Fibroblast of lung (primary cell): ENCODE measurements at places on chromosomes 5 and 9. TPM values are rescaled to one million over a fixed set of nuclear protein-coding genes. Genes with fewer than 3 reads are reported as not detected.

The SLC9A3 gene
- 0.78 and 0.84 TPM in 2 replicates for polyA plus RNA-seq

The SLC6A18 gene
- polyA plus RNA-seq: not detected in 2 replicates

The LCN12 gene
- polyA plus RNA-seq: 0.02 TPM in 1 of 2 replicates, not detected in the other

The ADAMTS16 gene
- polyA plus RNA-seq: 0.06 and 0.40 TPM in 2 replicates

The PCDHGC5 gene
- polyA plus RNA-seq: 0.97 and 1.1 TPM in 2 replicates

The CIZ1 gene
- polyA plus RNA-seq: 26.1 and 48.4 TPM in 2 replicates

The NTNG2 gene
- 0.26 and 1.3 TPM in 2 replicates for polyA plus RNA-seq

The CKMT2 gene
- 1.9 and 2.3 TPM in 2 replicates for polyA plus RNA-seq

The DMRTA1 gene
- 0.05 and 0.06 TPM in 2 replicates for polyA plus RNA-seq

The UNC5A gene
- 0.01 TPM in 1 of 2 replicates, not detected in the other for polyA plus RNA-seq

The C9orf50 gene
- polyA plus RNA-seq: 0.14 and 0.16 TPM in 2 replicates

The REEP2 gene
- polyA plus RNA-seq: 6.1 and 17.7 TPM in 2 replicates

The AHRR gene
- 11.3 and 16.0 TPM in 2 replicates for polyA plus RNA-seq

The ZNF483 gene
- 0.53 and 0.70 TPM in 2 replicates for polyA plus RNA-seq

The SCGB3A2 gene
- not detected in 2 replicates for polyA plus RNA-seq

The FANCG gene
- polyA plus RNA-seq: 6.6 and 19.4 TPM in 2 replicates

The CDO1 gene
- polyA plus RNA-seq: 0.85 and 2.2 TPM in 2 replicates

The PHF24 gene
- polyA plus RNA-seq: not detected in 2 replicates

The FBP2 gene
- not detected in 2 replicates for polyA plus RNA-seq

The PCDHA13 gene
- polyA plus RNA-seq: 0.02 TPM in 1 of 2 replicates, not detected in the other

The C9 gene
- polyA plus RNA-seq: 0.06 TPM in 1 of 2 replicates, not detected in the other

The SOWAHA gene
- 0.02 and 0.03 TPM in 2 replicates for polyA plus RNA-seq

The FGF1 gene
- 6.9 and 17.7 TPM in 2 replicates for polyA plus RNA-seq

The SHB gene
- 9.9 and 16.9 TPM in 2 replicates for polyA plus RNA-seq

The CCNO gene
- polyA plus RNA-seq: 0.03 TPM in 1 of 2 replicates, not detected in the other

The KCNN2 gene
- 0.08 and 1.2 TPM in 2 replicates for polyA plus RNA-seq

The DBH gene
- polyA plus RNA-seq: not detected in 2 replicates

The SEMA4D gene
- 0.67 and 0.68 TPM in 2 replicates for polyA plus RNA-seq

The C1QTNF2 gene
- 2.3 and 4.5 TPM in 2 replicates for polyA plus RNA-seq

The CCL21 gene
- not detected in 2 replicates for polyA plus RNA-seq

The GRIN1 gene
- 0.06 and 0.08 TPM in 2 replicates for polyA plus RNA-seq

The DBN1 gene
- 138 and 181 TPM in 2 replicates for polyA plus RNA-seq

The ISCA1 gene
- 25.4 and 44.8 TPM in 2 replicates for polyA plus RNA-seq

The CBY3 gene
- polyA plus RNA-seq: not detected in 2 replicates

The TMEM252 gene
- polyA plus RNA-seq: not detected in 2 replicates

The DDX4 gene
- polyA plus RNA-seq: not detected in 2 replicates

The CLINT1 gene
- 95.7 and 99.0 TPM in 2 replicates for polyA plus RNA-seq

The PCDHGA2 gene
- 4.2 and 5.8 TPM in 2 replicates for polyA plus RNA-seq

The SPINK13 gene
- not detected in 2 replicates for polyA plus RNA-seq

The CDC42SE2 gene
- polyA plus RNA-seq: 26.1 and 26.5 TPM in 2 replicates

The KIAA1958 gene
- 0.75 and 1.1 TPM in 2 replicates for polyA plus RNA-seq

The LCN9 gene
- polyA plus RNA-seq: not detected in 2 replicates

The TICAM2 gene
- polyA plus RNA-seq: 8.1 and 10.3 TPM in 2 replicates

The ANKDD1B gene
- 0.03 and 0.07 TPM in 2 replicates for polyA plus RNA-seq

The ACSL6 gene
- polyA plus RNA-seq: 0.02 and 0.08 TPM in 2 replicates

The PCDHA1 gene
- 0.05 and 0.12 TPM in 2 replicates for polyA plus RNA-seq

The TOR2A gene
- polyA plus RNA-seq: 4.6 and 5.0 TPM in 2 replicates

The SOX30 gene
- 0.02 and 0.05 TPM in 2 replicates for polyA plus RNA-seq

The FOXD1 gene
- polyA plus RNA-seq: 7.4 and 8.7 TPM in 2 replicates

The HINT1 gene
- 332 and 396 TPM in 2 replicates for polyA plus RNA-seq

The FAM169A gene
- polyA plus RNA-seq: 0.61 and 0.88 TPM in 2 replicates

The PCDHA12 gene
- polyA plus RNA-seq: not detected in 2 replicates

The PCDHB7 gene
- 0.28 and 0.61 TPM in 2 replicates for polyA plus RNA-seq

The AGXT2 gene
- not detected in 2 replicates for polyA plus RNA-seq

The CDX1 gene
- polyA plus RNA-seq: 0.09 and 1.8 TPM in 2 replicates

The PCDHGA12 gene
- polyA plus RNA-seq: 11.9 and 14.1 TPM in 2 replicates

The TSSK1B gene
- polyA plus RNA-seq: not detected in 2 replicates

The CARTPT gene
- not detected in 2 replicates for polyA plus RNA-seq

The PLAC8L1 gene
- polyA plus RNA-seq: not detected in 2 replicates
